ENCODE measurements at places on chromosomes 16 and 17.

DNA sequence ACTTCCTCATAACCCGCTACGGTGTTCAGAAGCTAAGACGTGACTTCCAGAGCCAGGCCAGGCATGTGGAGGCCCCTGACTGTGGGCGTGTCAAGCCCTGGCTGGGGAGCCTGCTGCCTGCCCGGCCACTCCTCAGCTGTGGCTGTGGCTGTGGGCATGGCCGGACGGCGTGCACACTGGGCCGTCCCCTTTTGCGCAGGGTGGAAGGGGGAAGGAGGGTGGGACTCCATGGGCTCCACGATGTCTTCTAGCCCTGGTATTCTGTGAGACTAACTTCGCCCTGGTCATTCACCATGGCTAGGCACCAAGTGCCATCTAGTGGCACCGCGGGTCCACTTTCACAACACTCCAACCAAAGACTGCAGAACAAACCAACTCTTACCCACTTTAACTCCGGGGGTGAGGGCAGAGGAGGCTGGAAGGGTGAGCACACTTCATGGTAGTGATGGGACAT lies 67.9 kb downstream of the N4BP1 start:
- DNase-seq, result peak; percentile 80

GRCh38 chr16:81797443-81797842 lies 18.4 kb downstream of the PLCG2 start:
- no peak for DNase-seq

DNA sequence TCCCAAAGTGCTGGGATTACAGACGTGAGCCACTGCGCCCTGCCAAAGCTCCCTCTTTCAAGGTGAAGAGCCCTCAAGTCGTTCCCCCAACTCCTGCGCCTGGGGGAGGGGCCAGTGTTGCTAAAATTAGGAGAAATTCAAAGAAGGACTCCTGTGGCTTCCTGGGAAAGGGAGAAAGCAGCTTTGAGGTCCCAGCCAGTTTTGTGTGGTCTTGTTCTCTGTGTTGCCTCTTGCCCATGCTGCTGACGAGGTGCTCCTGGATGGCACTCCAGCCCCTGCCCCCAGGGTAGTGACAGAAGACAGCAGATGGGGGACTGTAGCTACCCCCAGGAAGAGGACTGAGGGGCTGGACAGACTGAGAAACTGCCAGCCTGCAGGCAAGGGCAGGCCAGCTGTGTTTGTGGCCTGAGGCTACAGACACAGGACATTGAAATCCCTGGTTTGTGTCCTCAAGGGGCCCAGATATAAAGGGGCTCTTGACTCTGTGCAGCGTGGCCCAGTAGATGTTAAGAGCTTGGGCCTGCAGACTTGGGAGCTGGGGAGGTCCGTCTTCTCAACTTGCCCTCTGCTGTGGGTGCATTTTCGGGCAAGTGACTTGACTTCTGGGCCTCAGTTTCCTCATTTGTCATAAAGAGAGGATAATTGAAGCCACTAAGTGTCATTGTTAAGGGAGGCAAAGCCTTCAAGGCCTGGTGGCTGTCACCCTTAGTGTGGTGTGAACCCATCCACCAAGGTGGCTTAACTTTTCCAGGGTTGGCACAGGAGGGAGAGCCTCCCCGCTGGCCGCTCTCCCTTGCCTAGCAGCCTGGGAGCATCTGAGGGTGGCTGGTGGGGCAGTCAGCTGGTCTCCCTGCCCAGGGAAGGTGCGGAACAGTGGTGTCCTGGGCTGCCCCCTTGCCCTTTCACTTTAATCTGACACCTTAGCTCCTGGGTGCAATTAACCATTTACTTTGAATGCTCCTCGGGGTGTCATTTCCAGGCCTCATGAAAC lies 4.1 kb downstream of the UBALD2 start:
- no peak for DNase-seq

GRCh38 chr17:1793447-1793806 lies 31.6 kb downstream of the SERPINF1 start:
- DNase-seq, result no peak

GRCh38 chr17:34366529-34367107 lies 3.6 kb upstream of the CCL1 start:
- DNase-seq, result no peak

GRCh38 chr16:661184-661821 lies 6.6 kb upstream of the RHOT2 start:
- DNase-seq, result no peak

GRCh38 chr17:15952048-15952532 lies 7.2 kb downstream of the ADORA2B start:
- no peak for DNase-seq

GRCh38 chr17:78200451-78200850 lies 13.3 kb downstream of the AFMID start:
- no peak for DNase-seq

DNA sequence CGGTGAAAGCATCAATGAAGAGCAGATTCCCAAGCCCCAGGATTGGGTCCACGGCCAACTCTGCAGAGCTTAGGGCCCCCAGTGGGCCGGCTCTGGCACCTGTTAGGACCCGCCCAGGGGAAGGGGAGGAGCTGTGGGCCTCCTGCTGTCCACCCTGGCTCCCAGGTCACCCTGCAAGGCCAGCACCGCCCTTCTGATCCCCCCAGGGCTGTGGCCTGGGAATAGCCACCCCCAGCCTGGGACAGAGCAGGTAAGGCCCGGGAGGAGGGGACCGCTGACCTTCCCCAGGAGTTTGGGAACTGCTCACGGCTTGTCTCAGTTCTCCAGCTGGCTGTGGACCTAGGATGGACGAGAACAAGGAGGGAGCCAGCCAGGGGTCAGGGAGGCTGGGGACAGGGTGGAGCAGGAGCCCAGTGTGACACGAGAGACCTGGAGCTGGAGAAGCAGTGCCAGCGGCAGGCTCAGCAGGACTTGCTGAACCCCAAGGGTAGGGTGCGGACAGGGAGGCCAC lies 39.3 kb upstream of the SLC38A10 start:
- DNase-seq, result no peak

DNA sequence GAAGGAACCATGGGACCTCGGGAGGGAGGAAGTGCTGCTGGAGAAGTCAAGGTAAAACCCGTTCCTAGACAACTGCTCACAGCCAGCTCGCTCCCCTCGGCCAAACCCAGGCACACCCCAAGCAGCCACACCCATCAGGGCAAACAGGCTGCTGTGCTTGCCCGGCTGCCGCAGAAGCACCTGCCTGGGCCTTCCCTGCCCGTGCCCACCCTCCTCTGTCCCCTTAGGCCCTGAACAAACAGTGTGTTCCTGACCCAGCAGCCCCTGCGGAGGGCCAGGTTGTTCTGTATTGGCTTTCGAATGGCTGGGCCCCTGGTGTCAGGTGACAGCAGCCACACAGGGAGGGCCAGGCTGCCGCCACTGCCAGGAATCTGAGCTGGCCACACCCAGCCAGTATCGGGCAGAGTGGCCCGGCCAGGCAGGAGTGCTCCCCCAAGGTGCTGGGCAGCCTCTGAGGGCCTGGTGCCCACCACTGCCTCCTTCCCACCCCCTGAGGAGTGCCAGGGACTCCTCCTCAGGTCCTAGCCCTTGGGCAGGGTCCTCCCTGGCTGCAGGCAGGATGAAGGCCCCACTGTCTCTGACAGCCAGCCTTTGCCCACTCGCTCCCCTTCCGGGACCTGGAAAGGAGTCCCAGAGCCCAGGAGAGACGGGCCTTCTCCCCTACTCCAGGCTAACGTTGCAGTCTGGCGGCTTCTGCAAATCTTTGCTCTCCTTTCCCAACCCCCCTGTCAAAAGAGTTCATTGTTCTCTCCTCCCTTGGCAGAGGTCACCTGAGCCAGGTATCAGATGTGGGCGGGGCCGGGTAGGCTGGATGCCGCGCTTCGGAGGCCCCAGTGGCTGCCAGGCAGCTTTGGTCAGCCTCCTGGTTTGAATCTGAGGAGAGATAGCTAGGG lies 24.0 kb downstream of the LLGL2 start:
- no peak for DNase-seq

GRCh38 chr17:17570140-17570797 lies 21.2 kb downstream of the PEMT start:
- DNase-seq, result no peak

GRCh38 chr17:41452281-41452680 lies 11.5 kb upstream of the KRT38 start:
- no peak for DNase-seq

DNA sequence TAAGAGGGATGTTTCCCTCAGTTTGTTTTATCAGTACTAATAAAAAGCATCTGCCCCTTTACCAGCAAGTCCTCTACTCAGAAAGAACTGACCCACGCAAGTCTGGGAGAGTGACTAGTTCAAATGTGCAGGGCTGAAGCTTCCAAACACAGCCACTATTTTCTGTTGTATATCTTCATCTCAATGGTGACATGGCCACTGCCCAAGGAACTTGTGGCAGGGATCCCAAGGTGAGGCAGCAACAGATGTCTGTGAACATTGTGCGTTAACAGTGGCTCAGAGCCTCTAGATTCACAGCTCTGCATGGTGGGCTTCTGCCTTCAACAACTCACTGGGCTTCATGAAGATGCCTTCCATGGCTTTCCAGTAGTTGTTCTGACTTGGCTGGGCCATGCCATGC lies 3.7 kb upstream of the BLTP2 start:
- no peak for DNase-seq

DNA sequence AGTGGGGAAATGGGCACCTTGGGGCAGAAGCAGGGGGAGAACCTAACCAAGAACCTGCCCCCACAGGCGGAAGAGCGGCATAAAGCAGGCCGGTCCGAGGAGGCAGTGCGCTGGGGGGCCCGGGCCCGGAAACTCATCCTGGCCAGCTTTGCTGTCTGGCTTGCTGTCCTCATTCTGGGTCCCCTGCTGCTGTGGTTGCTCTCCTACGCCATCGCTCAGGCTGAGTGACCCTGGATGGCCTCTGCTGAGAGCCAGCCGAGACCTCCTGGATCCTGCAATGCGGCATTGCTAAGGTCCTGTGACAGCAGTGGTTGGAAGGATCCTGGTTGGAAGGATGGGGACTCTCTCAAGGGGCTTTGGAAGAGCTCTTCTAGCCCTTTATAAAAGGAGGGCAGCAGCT lies 4.5 kb upstream of the PHKG2 start:
- peak; percentile 75 for DNase-seq

DNA sequence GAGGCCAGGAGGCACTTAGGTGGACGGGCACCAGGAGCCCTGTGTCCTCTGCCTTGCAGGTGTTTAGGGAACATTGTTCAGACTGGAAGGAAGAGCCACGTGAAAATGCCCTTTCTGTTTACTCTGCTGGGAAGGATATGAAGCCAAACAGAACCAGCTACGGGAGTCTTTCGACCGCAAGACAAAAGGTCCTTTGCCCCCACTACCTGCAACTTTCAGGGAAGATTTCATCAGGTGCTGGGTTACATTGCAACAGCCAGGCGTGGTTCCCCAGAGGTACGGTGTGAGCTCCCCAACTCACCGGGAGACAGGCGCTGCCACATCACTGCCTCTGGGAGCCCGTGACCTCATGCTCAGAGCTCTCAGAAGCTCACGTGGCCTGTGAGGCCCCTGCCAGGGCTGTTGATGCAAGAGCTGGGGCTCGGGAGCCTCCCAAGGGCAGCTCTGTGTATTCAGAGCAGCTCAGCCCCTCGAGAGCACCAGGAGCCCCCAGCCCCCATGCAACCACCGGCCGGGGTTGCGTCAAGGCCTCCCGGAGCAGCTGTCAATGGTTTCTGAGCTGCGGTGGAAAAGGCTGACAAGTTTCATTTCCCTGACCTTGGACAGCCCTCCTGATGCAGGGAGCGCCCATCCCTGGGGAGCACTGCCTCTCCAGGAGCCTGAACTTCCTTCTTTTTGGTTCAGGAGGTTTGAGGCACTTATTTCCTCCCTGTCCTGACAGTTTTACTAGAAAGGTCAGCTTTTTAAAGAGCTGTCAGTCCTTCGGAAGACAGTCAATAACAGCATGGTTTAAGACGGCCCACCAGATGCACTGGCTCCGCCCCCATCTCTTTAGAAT lies 42.1 kb downstream of the TBC1D16 start:
- DNase-seq, result peak; percentile 81

DNA sequence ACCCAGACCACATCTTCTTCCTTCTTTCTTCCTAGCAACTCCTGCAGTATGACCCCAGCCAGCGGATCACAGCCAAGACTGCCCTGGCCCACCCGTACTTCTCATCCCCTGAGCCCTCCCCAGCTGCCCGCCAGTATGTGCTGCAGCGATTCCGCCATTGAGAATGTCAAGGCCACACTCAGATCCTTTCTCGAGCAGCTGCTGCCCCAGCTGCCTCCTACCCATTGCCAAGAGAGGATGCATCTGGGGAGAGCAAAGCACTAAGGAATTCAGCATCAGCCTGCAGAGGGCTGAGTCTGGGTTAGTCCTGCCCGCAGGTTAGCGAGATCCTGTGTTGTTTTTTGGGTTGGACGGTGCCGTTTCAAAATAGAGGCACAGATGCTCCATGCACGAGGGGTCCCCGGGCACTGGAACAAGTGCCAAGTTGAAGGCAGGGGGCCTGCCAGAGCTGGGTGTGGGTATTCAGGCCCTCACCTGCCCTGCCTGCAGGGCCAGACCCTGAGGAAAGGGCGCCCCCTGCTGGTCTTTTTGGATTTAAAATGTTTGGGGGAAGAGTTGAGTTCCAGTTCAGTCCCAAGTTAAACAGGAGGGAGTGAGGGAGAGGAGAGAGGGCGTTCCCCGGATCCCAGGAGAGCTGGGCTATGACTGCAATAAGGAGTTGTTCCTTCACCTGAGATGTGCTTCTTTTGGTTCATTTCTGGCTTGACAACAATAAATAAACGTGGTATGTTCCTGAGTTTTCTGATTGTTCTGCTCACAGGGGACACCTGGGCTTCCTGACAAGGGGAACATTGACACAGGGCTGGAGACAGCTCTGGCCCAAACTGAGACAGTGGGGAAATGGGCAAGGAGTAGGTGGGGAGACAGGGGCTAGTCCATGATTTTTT lies 4.9 kb downstream of the CDK3 start:
- peak; percentile 94 for DNase-seq

DNA sequence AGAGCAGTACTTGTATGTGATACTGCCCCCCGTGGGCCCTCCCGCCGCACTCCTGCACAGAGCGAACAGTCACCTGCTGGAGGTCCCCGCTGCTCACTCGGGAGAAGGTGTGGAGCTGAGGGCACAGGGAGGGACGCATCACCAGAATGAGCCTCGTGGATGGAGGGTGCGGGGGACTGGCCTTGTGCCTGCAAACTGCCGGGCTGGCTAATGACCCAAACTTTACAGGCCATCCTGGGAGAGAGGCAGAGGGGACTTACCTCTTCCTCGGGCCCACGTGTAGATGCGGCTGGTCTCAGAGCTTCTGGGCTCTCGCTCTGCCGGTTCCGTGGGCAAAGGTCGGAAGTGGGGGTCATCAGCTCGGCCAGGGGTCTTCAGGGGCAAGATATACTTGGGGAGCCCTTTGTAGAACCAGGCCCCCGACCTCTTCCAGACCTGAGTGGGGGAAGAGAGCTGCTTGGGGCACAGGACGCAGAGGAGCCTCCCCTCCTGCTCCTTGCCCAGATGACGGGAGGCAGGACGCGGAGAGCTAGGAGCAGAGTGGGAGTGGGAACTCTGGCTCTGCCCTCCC lies 65.5 kb upstream of the DOC2B start:
- peak; percentile 54 for DNase-seq

- no peak for DNase-seq
Observed at GRCh38 chr16:87541147-87541871, 48.5 kb upstream of the ZCCHC14 start.

- peak; percentile 48 for DNase-seq
Observed at GRCh38 chr16:50530277-50531236, 17.6 kb upstream of the NKD1 start.
